ENCODE measurements at places on chromosomes 11 and 22. TPM values are rescaled to one million over a fixed set of nuclear protein-coding genes. Genes with fewer than 3 reads are reported as not detected.
A peak's percentile ranks its signal among the peaks of the same experiment; 100 is the strongest.

GRCh38 chr11:22989371-22989770 is 129.1 kb upstream of the CCDC179 start:
- no peak overlapping the region for H3K4me3 ChIP-seq
- no peak overlapping the region for H3K27ac ChIP-seq
- no peaks in the 10 kb centered on the region for H3K27me3 ChIP-seq
- no peaks in the 10 kb centered on the region for H3K4me1 ChIP-seq
- H3K36me3 ChIP-seq, result no peaks in the 10 kb centered on the region
- no peak for DNase-seq

GRCh38 chr11:66263785-66264184 is 4.7 kb upstream of the RAB1B start:
- peaks cover 30% of the 10 kb centered on the region for H3K36me3 ChIP-seq
- no peak overlapping the region for H3K4me3 ChIP-seq
- H3K4me1 ChIP-seq, result peaks cover 24% of the 10 kb centered on the region
- H3K27ac ChIP-seq, result no peak overlapping the region
- no peaks in the 10 kb centered on the region for H3K27me3 ChIP-seq

GRCh38 chr11:102530558-102530957 is at the start of gene MMP7:
TSS of gene MMP7 (minus strand) at chr11:102530747. CDS start at chr11:102530700, 47 bp downstream.
- no peak within 1 kb of the TSS for H3K27ac ChIP-seq
- H3K4me1 ChIP-seq, result peaks cover 4% of the 10 kb centered on the region
- H3K36me3 ChIP-seq, result no peaks in the 10 kb centered on the region
- H3K27me3 ChIP-seq, result peaks cover 16% of the 10 kb centered on the region

GRCh38 chr11:70038034-70038834 is 39.9 kb upstream of the ANO1 start:
- no peaks in the 10 kb centered on the region for H3K4me1 ChIP-seq
- peaks cover 4% of the 10 kb centered on the region for H3K27me3 ChIP-seq
- no peak overlapping the region for H3K27ac ChIP-seq
- H3K36me3 ChIP-seq, result no peaks in the 10 kb centered on the region
- DNase-seq, result no peak

DNA sequence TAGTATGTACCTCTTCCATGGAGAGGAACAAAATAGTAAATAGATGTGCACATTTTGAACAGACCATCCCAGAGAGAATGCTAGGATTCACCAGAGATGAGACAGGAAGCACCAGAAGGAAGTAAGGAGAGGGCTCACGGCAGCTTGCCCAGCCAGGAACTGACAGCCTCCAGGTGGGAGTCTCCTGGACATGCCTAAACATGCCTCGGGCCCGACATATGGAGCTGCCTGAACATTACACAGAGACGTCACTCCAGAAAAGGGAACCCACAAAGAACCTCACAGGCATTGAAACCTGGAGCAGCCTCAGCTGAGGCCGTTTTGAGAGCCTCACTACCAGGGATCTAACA is 67.4 kb downstream of the BRD1 start:
- H3K36me3 ChIP-seq, result no peaks in the 10 kb centered on the region
- no peaks in the 10 kb centered on the region for H3K27me3 ChIP-seq
- H3K4me3 ChIP-seq, result no peak overlapping the region
- H3K27ac ChIP-seq, result no peak overlapping the region
- no peak for DNase-seq
- H3K4me1 ChIP-seq, result peaks cover 20% of the 10 kb centered on the region

GRCh38 chr11:108931168-108931567 is 266.3 kb downstream of the DDX10 start:
- no peaks in the 10 kb centered on the region for H3K4me1 ChIP-seq
- H3K27ac ChIP-seq, result no peak overlapping the region
- no peaks in the 10 kb centered on the region for H3K27me3 ChIP-seq
- H3K36me3 ChIP-seq, result no peaks in the 10 kb centered on the region
- DNase-seq, result no peak

GRCh38 chr22:29260031-29260560 is 7.7 kb downstream of the RHBDD3 start:
- no peak overlapping the region for H3K4me3 ChIP-seq
- no peak overlapping the region for H3K27ac ChIP-seq
- no peak for DNase-seq
- peaks cover 3% of the 10 kb centered on the region for H3K4me1 ChIP-seq
- no peaks in the 10 kb centered on the region for H3K27me3 ChIP-seq

DNA sequence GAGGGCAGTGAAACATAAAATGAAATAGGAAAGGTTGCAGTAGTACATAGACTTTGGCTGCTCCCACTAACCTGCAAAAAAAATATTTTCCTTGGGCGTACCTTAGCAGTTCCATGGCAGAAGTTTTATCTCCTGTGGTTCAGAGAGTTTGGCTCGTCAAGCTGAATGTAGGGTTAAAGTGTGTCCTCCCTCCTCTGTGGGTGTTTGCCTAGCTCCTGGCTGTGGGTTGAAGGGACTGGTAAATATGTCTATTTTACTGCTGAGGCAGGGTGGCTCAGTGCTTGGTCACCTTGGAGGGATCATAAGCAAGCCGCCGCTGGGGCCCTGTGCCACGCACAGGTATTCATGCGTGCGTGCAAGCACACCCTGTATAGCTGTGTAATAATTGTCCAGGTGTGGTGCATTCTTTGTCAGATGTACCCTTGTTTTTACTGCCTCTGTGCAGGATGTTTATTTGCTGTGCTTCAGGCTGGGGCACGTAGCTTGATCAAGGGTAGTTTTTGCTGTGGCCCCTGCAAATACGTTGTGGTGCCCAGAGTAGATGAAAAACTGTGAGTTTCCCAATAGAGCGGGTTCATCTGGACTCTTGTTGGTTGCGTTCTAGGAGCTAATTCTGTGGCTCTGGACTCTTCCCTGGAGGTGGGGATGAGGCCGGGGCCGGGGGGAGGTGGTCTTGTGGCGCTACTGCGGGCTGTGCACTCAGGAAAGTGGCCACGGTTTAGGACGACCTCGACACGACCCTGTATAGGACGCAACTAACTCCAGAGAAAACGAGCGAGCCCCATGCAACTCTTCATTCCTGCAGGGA is 732 bp upstream of the SORL1 start:
- peak overlapping the region; percentile 94 for H3K27ac ChIP-seq
- no peaks in the 10 kb centered on the region for H3K27me3 ChIP-seq
- peak; percentile 45 for DNase-seq

DNA sequence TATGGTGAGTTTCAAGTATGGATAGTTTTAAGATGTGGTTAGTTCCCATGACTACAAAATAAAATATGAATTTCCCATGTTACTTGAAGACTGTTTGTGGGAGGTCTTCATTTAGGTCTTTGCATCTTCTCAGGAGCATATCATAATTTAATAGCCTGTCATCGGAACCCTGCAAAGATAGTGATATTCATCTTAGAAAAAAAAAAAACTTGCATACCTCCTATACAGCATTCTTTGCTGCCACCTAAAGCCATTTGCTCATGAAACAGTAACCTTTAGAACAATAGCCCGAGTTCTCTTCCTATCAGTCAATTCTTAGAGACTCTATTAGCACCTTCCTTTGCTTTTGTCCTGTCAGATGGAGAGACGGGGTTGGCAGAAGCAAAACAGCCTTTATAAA is 75.3 kb downstream of the ARFGAP2 start:
- H3K27me3 ChIP-seq, result no peaks in the 10 kb centered on the region
- H3K36me3 ChIP-seq, result no peaks in the 10 kb centered on the region
- H3K27ac ChIP-seq, result no peak overlapping the region
- peaks cover 6% of the 10 kb centered on the region for H3K4me1 ChIP-seq
- DNase-seq, result no peak

DNA sequence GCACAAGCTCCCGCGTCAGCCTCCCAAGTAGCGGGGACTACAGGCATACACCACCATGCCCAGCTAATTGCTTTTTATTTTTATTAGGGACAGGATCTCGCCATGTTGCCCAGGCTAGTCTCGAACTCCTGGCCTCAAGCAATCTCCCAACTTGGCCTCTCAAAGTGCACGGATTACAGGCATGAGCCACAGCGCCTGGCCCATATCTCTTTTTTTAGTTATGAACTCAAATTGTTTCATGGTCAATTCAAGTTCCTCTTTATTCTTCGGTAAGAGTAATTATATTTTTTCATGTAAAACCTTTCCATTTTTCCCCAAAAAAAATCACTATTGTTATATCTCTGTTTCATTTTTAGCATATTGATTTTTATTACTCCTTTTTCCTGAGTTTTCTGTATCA is 25.5 kb downstream of the FCHSD2 start:
- peaks cover 2% of the 10 kb centered on the region for H3K4me1 ChIP-seq
- no peaks in the 10 kb centered on the region for H3K27me3 ChIP-seq
- H3K4me3 ChIP-seq, result no peak overlapping the region
- peaks cover 50% of the 10 kb centered on the region for H3K36me3 ChIP-seq

GRCh38 chr11:70483077-70483861 is 84.9 kb downstream of the CTTN start:
- H3K36me3 ChIP-seq, result no peaks in the 10 kb centered on the region
- no peak overlapping the region for H3K27ac ChIP-seq
- H3K27me3 ChIP-seq, result no peaks in the 10 kb centered on the region
- H3K4me3 ChIP-seq, result no peak overlapping the region
- no peaks in the 10 kb centered on the region for H3K4me1 ChIP-seq

GRCh38 chr11:11532574-11532973 is 89.2 kb downstream of the GALNT18 start:
- no peaks in the 10 kb centered on the region for H3K27me3 ChIP-seq
- no peaks in the 10 kb centered on the region for H3K4me1 ChIP-seq
- DNase-seq, result no peak
- no peaks in the 10 kb centered on the region for H3K36me3 ChIP-seq
- H3K27ac ChIP-seq, result no peak overlapping the region
- no peak overlapping the region for H3K4me3 ChIP-seq

DNA sequence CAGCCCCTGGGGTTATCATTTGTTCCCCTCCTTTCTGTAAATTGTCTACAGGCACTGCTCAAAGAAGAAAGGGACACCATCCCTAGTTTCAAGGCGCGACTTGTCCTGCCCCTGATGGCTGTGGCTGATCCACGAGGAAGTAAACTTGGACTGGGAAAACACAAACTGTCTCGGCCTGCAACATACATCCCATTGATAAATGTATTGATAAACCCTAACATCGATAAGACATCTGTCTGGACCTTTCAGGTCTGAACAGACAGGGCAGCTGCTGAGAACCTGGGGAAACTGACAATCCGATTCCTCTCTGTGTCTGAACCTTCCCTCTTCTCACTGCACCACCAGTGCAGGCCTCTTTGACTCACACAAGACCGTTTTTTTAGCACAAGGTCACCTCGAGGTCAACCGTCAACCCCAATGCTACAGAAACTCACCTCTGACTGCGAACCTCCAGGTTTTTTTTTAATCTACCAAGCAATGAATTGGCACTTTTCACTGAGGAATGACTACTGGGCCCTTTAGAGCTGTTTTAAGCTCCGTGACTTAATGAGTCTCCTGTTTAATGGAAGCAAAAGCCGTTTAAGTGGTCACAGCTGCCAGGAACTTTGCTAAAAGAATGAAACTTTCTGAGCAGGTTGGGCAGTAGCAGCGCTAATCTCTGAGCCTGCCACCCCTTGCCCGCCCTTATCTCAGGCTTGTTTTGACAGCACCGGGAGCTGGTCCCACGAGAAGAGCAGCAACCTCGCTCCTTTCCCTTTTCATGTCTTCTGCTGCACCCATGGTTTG is 203.8 kb upstream of the TMEM45B start:
- no peaks in the 10 kb centered on the region for H3K27me3 ChIP-seq
- H3K4me3 ChIP-seq, result no peak overlapping the region
- no peak for DNase-seq

- H3K27me3 ChIP-seq, result no peaks in the 10 kb centered on the region
- peaks cover 50% of the 10 kb centered on the region for H3K36me3 ChIP-seq
- H3K4me1 ChIP-seq, result peaks cover 93% of the 10 kb centered on the region
Measured at GRCh38 chr11:133946541-133947318, 10.0 kb downstream of the IGSF9B start.

- no peaks in the 10 kb centered on the region for H3K36me3 ChIP-seq
- H3K4me1 ChIP-seq, result peaks cover 14% of the 10 kb centered on the region
- H3K4me3 ChIP-seq, result no peak overlapping the region
- DNase-seq, result no peak
Measured at GRCh38 chr22:37435970-37436603, 8.8 kb upstream of the ELFN2 start.

GRCh38 chr11:26841818-26842473 is 120.1 kb upstream of the SLC5A12 start:
- no peaks in the 10 kb centered on the region for H3K27me3 ChIP-seq
- no peak for DNase-seq
- no peaks in the 10 kb centered on the region for H3K36me3 ChIP-seq
- no peak overlapping the region for H3K27ac ChIP-seq
- no peak overlapping the region for H3K4me3 ChIP-seq

- H3K4me3 ChIP-seq, result no peak overlapping the region
- peaks cover 1% of the 10 kb centered on the region for H3K4me1 ChIP-seq
- H3K27ac ChIP-seq, result no peak overlapping the region
- DNase-seq, result no peak
- peaks cover 26% of the 10 kb centered on the region for H3K36me3 ChIP-seq
Measured at GRCh38 chr11:68431984-68432645, 28.4 kb upstream of the PPP6R3 start.

GRCh38 chr22:18024956-18025720 is 777 bp upstream of the MICAL3 start:
- no peak overlapping the region for H3K27ac ChIP-seq
- no peak for DNase-seq
- H3K27me3 ChIP-seq, result peaks cover 55% of the 10 kb centered on the region
- peak overlapping the region; percentile 63 for H3K4me3 ChIP-seq

DNA sequence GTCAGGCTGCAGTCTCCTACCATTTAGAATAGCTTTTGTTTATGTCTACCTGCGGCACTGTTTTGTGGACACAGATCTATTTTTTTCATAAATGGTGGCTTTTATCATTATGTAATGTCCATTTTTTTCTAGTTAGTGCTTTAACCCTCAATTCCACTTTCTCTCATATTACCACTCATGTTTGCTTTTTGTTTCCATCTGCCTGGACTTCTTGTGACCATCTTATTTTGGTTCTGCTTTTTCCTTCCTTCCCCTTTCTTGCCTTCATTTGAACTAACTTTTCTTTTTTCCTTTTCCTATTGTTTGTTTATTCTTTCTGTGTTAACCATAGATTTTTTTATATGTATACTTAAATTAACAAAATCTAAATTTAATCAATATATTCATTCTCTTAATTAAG is 98.5 kb upstream of the SLC22A12 start:
- H3K4me3 ChIP-seq, result no peak overlapping the region
- no peak overlapping the region for H3K27ac ChIP-seq
- H3K27me3 ChIP-seq, result peaks cover 22% of the 10 kb centered on the region
- H3K4me1 ChIP-seq, result peaks cover 4% of the 10 kb centered on the region

- H3K27ac ChIP-seq, result no peak overlapping the region
- H3K36me3 ChIP-seq, result no peaks in the 10 kb centered on the region
- H3K27me3 ChIP-seq, result no peaks in the 10 kb centered on the region
Measured at GRCh38 chr11:26412955-26413354, 81.0 kb downstream of the ANO3 start.

DNA sequence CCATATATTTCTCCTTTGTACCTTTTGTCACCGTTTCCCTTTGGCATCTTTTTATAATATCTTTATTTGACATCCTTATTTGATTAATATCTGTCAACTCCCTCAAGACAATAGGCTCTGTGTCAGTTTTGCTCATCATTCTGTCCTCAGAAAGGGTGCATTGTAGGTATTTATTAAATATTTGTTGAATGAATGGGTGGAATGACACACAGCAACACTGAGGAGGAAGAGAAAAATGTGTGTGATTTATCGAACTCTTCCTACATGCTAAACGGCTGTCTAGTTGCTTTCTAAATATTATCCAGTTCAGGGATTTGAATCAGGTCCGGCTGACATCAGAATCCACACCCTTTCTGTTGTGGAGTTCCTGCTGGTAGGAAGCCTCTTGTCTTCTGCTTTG is 98.2 kb downstream of the NAV2 start:
- no peak for DNase-seq
- no peak overlapping the region for H3K27ac ChIP-seq
- no peaks in the 10 kb centered on the region for H3K36me3 ChIP-seq
- H3K4me1 ChIP-seq, result no peaks in the 10 kb centered on the region
- H3K4me3 ChIP-seq, result no peak overlapping the region

ZNF280B gene
- total RNA-seq, result 2.5 TPM

CARNS1 gene
- 1.9 TPM for total RNA-seq

OR52I2 gene
- not detected for total RNA-seq

CNIH2 gene
- total RNA-seq, result 2.5 TPM

NAALADL1 gene
- 6.3 TPM for total RNA-seq

OR51B2 gene
- not detected for total RNA-seq

GNG3 gene
- total RNA-seq, result not detected

USP2 gene
- 0.22 TPM for total RNA-seq

POU2AF2 gene
- not detected for total RNA-seq

All from activated CD4-positive, alpha-beta T cell treated with anti-CD3 and anti-CD28 coated beads, Interleukin-2, amount 10 ng/mL, durations not matched to agents 7 days and 5 days (primary cell).